ENCODE measurements at places on chromosomes 6 and 20.

GRCh38 chr20:55054453-55054852 lies 579.1 kb downstream of the DOK5 start:
- DNase-seq, result no peak

GRCh38 chr6:154526996-154527395 lies 16.5 kb upstream of the CNKSR3 start:
- no peak for DNase-seq

- DNase-seq, result no peak
Observed at GRCh38 chr6:147395158-147395557, 113.3 kb upstream of the SAMD5 start.

- DNase-seq, result no peak
Observed at GRCh38 chr6:71446057-71446456, 157.4 kb downstream of the OGFRL1 start.

DNA sequence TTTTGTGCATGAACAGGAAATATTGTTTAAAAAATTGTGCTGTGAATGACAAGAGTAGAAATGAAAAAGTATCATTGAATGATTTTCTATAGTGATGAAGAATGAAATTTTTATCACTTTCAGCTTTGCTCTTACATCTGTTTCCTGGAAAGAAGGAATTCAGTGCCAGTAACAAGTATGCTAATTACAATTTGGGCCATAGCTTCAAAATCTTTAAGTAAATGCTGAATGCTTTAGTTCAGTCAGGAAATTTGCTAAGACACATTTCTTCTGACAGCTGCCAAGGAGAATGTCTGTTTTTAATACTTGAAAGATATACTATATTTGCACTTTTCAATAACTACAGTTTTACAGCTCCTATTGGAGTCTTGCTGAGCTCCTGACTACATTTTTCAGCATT lies 203.7 kb upstream of the RSPO3 start:
- DNase-seq, result no peak

- peak; percentile 18 for DNase-seq
Observed at GRCh38 chr6:87879132-87879861, 168.3 kb upstream of the SPACA1 start.

- DNase-seq, result no peak
Observed at GRCh38 chr6:79735183-79735582, 104.1 kb downstream of the SH3BGRL2 start.

All from NCI-H1417 (cell line).